ENCODE measurements at places on chromosomes 3 and 15. TPM values are rescaled to one million over a fixed set of nuclear protein-coding genes. Genes with fewer than 3 reads are reported as not detected.

MYO9A gene
- 10.4 TPM for total RNA-seq

SEMA3B gene
- total RNA-seq = 7.1 TPM

MYO5A gene
- total RNA-seq = 30.0 TPM

LYSMD2 gene
- 30.4 TPM for total RNA-seq

GOLGA8T gene
- total RNA-seq = 0.66 TPM

SERPINI2 gene
- not detected for total RNA-seq

SLC12A8 gene
- total RNA-seq = 1.3 TPM

PRTG gene
- 12.5 TPM for total RNA-seq

C2CD4A gene
- total RNA-seq = 0.02 TPM

GOLGA6L24 gene
- total RNA-seq = not detected

APOD gene
- total RNA-seq = 0.51 TPM

CACNA2D3 gene
- 0.05 TPM for total RNA-seq

CACNA2D2 gene
- total RNA-seq = 0.42 TPM

MYRIP gene
- not detected for total RNA-seq

C15orf62 gene
- total RNA-seq = not detected

FGD5 gene
- not detected for total RNA-seq

GCSAM gene
- total RNA-seq = not detected

REC114 gene
- total RNA-seq = not detected

KCNAB1 gene
- not detected for total RNA-seq

PAQR5 gene
- total RNA-seq = 123 TPM

CCDC54 gene
- not detected for total RNA-seq

RASGRF1 gene
- 0.22 TPM for total RNA-seq

SLC9C1 gene
- not detected for total RNA-seq

GRAMD2A gene
- total RNA-seq = 0.13 TPM

SLC22A13 gene
- total RNA-seq = not detected

TRPM7 gene
- total RNA-seq = 27.6 TPM

FURIN gene
- 47.3 TPM for total RNA-seq

TMEM158 gene
- 25.8 TPM for total RNA-seq

ATP1B3 gene
- 204 TPM for total RNA-seq

VWA5B2 gene
- total RNA-seq = 0.38 TPM

SLC35G2 gene
- total RNA-seq = 21.9 TPM

IL12A gene
- total RNA-seq = 0.49 TPM

SSUH2 gene
- total RNA-seq = 1.0 TPM

CLDN16 gene
- 0.06 TPM for total RNA-seq

MORC1 gene
- not detected for total RNA-seq

LRCH3 gene
- total RNA-seq = 17.3 TPM

SLC28A1 gene
- total RNA-seq = not detected

PIGZ gene
- total RNA-seq = 1.2 TPM

SH3GL3 gene
- 0.68 TPM for total RNA-seq

CPLX3 gene
- total RNA-seq = not detected

SLC28A2 gene
- total RNA-seq = not detected

FAM107A gene
- total RNA-seq = not detected

GREM1 gene
- total RNA-seq = 21.2 TPM

CDHR4 gene
- 0.30 TPM for total RNA-seq

CD200R1 gene
- 0.06 TPM for total RNA-seq

TNNC1 gene
- 1.4 TPM for total RNA-seq

SCN11A gene
- not detected for total RNA-seq

SUSD5 gene
- 3.8 TPM for total RNA-seq

EFCC1 gene
- total RNA-seq = not detected

POTEB2 gene
- total RNA-seq = not detected

PLSCR4 gene
- total RNA-seq = 4.4 TPM

FILIP1L gene
- total RNA-seq = 0.08 TPM
